ENCODE measurements at places on chromosomes 11 and 22. TPM values are rescaled to one million over a fixed set of nuclear protein-coding genes. Genes with fewer than 3 reads are reported as not detected.

Gene COA4
- 79.4 TPM for total RNA-seq

Gene TNNI2
- total RNA-seq, result not detected

Gene SYCE3
- not detected for total RNA-seq

Gene ST14
- total RNA-seq, result under 0.01 TPM

Gene NXPE1
- total RNA-seq, result not detected

Gene DUSP8
- total RNA-seq, result 0.44 TPM

Gene OR8B8
- total RNA-seq, result not detected

Gene BRSK2
- 0.50 TPM for total RNA-seq

Gene YAP1
- 240 TPM for total RNA-seq

Gene OR8G5
- total RNA-seq, result not detected

Gene MRGPRX2
- total RNA-seq, result not detected

Gene RIC3
- total RNA-seq, result under 0.01 TPM

Gene SULT4A1
- not detected for total RNA-seq

Gene MMP1
- total RNA-seq, result 221 TPM

Gene GVQW3
- total RNA-seq, result 2.3 TPM

Gene GAB2
- total RNA-seq, result 8.3 TPM

Gene SERPINH1
- 1,842 TPM for total RNA-seq

Gene TEX12
- total RNA-seq, result 0.11 TPM
